ENCODE measurements at places on chromosomes 7 and 10.

- DNase-seq: no peak
These were observed 3.2 kb downstream of the ABCC2 start for GRCh38 chr10:99785646-99786045.

GRCh38 chr7:51261950-51262795, 54.4 kb downstream of the COBL start:
- DNase-seq: no peak

DNA sequence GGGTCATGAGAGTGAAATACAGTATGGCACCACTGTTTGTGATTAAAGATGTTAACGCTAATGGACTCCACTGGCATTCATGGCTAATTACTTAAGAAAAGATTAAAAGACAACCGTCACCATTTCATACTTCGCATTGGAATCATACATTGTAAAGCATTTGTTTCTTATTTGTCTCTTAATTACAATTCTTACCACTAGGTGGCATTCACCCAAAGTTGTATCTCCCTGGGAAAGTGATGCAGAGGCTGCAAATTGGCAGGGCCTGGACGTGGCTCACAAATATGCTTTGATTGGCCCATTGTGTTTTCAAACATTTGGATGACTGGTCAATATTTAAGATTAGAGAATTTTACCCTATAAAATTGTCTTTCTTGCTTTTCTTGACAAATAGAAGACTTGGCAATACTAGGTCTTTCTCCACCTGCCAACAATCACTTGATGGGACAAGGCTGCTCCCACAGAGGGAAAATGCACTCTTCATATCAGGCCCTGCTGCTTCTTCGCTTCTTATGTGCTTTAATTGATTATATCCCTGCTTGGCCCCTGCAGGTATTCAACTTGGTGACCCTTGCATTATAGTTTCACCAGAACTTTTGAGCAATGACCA, 72.1 kb upstream of the STARD3NL start:
- peak; percentile 49 for DNase-seq

- DNase-seq: no peak
These were observed 38.0 kb downstream of the USP6NL start for GRCh38 chr10:11573497-11573896.

GRCh38 chr10:74988832-74989561, 122.5 kb upstream of the SAMD8 start:
- no peak for DNase-seq

DNA sequence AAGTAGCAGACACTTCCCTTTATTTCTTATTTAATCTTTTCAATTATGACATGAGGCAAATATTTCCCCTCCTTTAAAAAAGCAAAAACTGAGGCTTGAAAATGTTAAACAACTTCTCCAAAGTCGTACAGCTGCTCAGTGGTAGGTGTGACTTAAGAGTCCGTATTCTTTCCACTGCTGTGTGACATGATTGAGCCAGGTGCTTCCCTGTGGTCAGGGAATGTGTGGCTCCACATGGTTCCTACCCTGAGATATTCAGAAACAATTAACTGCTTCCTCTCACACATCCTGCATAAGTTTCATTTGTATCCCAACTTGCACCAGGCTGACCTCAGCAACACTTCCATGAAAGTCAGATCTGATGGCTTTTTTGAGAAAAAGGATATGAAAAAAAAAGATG, 13.6 kb downstream of the OPALIN start:
- no peak for DNase-seq

DNA sequence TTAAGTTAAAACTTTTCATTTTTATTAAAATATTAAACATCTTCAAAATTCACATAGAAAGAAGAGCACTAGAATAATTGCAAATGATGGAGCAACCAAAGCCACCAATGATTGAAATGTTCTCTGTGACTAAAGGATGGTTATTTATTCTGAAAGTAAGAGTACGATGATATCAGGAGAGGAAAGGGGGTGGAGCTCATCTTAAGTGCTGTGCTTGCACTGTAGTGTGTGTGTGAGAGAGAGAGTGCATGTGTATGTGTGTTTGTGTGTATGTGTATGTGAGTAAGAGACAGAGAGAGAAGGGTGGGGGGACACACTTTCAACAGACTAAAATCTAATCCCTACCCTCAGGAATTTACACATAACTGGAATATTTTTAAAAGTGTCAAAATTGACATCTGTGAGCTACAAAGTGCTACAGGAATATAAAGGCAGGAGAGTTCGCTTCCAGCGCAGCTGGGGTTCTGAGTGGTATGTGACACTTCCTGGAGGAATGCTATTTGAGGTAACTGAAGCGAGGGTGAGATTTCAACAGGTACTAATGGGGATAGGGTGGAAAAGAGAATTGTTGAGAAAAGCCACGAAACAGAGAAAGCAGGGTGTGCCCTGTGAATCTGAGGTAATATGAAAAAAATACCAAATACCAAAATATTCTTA, 57.2 kb upstream of the SMNDC1 start:
- peak; percentile 82 for DNase-seq

GRCh38 chr7:48428091-48428684, 256.9 kb downstream of the ABCA13 start:
- DNase-seq: no peak

GRCh38 chr10:76868098-76868977, 769.3 kb downstream of the KCNMA1 start:
- DNase-seq: no peak

DNA sequence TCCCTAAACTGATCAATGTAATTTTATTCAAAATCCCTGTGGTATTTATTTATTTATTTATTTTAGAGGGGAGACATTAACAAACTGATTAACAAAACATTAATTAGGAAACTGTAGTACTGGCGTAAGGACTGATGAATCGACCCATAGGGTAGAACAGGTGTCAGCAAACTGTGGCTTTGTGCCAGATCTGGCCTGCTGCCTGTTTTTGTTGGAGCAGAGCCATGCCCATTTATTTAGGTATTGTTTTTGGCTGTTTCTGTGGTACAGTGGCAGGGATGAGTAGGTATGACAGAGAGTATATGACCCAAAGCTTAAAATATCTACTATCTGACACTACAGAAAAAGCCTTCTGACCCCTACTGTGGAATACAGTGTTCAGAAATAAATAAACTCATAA, 332.5 kb upstream of the ETV1 start:
- no peak for DNase-seq

DNA sequence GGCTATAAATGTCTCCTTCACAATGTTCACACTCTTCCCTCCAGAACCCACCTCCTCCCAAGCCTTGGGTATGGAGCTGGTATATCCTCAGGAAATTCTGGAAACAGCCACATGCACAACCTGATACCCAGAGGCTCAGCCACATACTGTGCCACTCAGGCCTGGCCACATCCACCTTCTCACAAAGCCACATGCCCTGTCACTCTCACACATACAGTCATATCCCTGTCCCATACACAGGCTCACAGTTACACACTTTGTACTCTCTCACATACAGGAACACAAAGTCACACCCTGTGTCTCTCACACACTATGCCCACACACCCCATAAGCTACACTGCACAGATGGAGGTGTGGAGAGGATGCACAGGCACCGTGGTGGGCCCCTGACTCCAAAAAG, 10.1 kb downstream of the KCNIP2 start:
- DNase-seq: no peak

GRCh38 chr7:82740246-82740848, 296.8 kb upstream of the CACNA2D1 start:
- DNase-seq: no peak

GRCh38 chr10:32955299-32955772, 2.7 kb downstream of the ITGB1 start:
- no peak for DNase-seq

DNA sequence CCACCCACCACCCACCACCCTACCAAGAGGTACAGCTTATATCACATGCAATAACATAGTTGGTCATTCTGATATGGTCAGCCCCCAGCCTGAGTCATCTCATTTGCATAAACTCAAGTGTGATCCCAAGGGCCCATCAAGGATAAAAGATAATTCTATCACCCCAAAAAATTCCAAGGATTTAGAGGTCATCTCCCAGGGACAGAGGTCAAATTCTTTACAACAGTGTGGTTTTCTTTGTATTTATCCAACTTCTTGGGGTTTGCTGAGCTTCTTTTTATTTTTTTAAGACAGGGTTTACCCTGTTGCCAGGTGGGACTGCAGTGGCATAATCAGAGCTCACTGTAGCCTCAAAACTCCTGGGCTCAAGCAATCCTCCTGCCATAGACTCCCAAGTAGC, 9.4 kb upstream of the GTPBP10 start:
- DNase-seq: no peak

DNA sequence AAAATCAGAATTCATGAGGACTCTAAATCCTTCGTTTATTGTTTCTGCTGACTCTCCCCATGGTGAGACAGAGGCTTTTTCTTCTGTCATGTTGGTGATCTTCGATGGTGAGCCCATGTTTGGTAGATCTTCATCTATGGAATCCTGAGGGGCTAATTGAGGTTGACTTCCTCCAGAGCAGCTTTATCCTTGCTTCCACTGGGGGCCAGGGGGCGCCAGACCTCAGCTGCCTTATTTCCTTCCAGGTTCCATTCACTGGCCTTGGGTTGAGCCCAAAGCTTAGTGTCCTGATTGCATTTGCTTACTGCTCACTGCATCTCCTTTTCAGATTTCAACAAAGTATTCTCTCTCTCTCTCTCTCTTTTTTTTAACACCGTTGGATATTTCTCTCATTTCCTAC, 80.7 kb downstream of the GCC1 start:
- DNase-seq: no peak

DNA sequence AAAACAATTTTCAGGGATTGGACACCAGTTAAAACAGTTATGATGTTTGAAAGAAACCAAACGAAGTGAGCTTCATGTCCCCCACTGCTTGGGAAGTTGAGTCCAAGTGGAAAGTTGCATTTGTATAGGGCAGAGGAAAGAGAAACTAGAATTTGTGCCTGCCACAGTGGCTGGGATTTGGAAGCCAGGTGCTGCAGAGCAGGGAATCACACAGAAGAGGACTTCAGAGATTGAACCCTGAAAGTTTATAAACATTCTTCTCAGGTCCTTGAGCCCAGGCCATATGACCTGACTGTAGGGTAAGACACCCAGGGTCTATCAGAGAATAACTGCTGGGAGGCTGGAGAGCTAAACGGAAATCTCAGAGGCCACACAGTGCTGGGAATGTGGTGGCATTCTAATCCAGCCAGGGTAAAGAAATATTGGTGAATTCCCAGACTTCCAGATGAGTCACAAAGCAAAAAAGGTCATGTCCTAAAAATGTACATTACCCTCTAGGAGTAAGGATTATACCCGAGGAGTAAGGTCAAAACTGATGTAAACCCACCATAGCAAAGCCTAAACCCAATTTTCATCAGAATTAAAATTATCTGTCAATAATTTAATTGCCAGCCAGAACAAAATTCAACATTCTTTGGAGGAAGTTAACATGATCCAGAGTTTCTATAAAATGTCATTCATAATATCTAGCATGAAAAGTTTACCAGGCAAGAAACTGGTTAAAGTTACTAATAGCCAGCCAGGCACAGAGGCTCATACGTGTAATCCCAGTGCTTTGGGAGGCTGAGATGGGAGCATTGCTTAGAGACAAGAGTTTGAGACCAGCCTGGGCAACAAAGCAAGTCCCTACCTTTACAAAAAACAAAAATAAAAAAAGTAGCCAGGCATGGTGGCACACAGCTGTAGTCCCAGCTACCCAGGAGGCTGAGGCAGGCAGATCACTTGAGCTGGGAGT, 31.2 kb downstream of the TOMM7 start:
- no peak for DNase-seq

GRCh38 chr7:19016140-19016539, 101.3 kb downstream of the TWIST1 start:
- DNase-seq: no peak

- no peak for DNase-seq
These were observed 61.3 kb downstream of the ZNF22 start for GRCh38 chr10:45061982-45062381.

DNA sequence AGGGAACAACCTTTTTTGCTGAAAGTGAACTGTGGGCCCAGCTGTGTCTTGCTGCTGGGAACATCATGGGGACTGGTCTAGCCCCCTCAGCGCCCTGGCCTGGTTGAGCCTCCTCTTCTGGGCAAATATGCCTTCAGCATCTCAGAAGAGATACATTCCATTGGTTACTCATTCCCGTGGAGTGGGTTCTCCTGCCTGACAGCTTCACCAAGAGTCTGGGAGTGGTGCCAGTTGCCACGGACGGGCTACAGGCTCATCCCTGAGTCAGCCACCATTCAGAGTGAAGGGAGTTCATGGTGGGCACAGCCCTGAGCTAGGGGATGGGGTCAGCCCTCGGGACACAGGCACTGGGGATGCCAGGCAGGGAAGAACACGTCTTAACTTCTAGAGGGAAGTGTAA, 81.9 kb downstream of the RAMP3 start:
- DNase-seq: no peak

DNA sequence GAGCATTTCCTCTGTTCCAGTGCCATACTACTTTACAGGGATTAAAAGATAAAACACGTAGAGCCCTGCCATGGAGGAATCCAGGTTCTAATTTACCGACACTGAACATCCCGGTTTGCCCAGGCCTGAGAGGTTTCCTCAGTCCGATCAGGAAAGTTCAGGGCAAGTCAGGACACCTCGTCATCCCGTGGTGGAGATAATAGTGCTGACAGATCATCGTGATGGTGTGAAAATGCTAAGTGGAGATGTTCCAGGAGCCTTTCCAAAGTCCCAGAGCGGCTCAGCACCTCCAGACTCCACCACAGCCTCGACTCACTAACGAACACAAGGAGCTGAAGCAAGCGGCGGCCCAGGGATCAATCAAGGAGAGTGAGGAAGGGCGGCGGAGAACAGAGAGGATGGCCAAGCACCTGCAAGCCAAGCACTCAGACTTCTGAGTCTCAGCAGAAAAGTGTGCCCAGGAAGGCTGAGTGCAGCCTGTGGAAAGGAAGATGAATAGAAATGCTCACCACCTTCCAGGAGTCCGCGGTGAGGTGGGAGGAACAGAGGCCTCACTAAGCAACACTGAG, 103.7 kb upstream of the VWC2 start:
- no peak for DNase-seq

DNA sequence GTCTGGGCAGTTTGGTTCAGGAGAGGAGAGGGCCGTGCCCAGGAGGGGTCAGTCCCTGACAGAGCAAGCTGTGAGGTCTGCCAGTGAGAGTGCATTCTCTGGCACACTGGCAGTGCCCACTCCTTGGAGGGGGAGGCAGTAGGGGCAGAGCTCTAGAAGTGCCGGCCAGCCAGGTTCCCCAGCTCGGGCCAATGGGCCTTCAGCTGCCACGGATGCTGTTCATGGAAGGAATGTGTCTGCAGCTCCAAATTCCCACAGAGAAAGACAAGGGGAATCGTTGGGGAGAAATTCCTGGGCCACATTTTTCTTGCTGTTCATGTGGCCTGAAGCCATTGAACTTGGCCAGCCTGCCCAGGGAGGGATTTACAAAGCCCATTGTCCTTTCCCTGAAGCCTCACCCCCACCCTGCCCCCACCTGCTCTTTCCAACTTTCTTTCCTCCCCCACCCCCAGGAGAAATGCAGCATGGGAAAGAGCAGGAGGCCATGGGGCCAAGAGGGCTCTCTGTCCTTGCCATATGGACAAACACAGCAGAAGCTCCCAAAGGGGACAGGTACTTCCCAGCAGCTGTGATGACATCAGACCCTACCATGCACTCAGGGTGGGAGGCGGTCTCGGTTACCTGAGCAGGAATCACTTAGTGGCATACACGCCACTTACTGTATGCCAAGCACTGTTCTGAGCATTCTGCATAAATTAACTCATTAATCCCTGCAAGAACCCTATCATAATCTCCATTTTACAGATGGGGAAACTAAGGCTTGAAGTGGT, 70.7 kb downstream of the ARHGAP22 start:
- DNase-seq: no peak
